Progenitor cell of endocrine pancreas (in vitro differentiated cells): ENCODE measurements at places on chromosomes 12 and 14. TPM values are rescaled to one million over a fixed set of nuclear protein-coding genes. Genes with fewer than 3 reads are reported as not detected.

GRCh38 chr14:76376878-76377734, 1.2 kb downstream of the ESRRB start:
- DNase-seq: no peak

DNA sequence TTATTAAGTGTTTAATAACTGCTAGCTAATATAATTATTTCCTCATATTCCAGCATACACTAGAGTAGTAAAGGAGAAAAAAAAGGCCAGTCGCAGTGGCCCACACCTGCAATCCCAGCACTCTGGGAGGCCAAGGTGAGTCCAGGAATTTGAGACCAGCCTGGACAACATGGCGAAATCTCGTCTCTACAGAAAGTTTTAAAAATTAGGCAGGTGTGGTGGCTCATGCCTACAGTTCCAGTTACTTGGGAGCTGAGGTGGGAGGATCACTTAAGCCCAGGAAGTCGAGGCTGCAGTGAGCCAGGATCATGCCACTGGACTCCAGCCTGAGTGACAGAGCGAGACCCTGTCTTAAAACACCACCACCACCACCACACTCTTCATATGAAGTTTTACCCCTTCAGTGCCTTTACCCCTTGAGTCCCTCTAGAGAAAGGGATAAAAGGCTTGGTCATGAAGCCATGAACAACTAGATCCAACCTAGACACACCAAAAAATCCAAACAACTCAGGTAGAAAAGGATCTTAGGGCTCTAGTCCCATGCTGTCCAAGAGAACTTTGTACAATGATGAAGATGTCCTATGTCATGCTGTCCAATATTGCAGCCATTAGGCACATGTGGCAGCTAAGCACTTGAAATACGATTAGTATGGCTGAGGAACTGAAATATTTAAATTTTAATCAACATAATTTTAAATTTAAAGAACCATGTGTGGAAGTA, 29.6 kb downstream of the ATXN2 start:
- no peak for DNase-seq

DNA sequence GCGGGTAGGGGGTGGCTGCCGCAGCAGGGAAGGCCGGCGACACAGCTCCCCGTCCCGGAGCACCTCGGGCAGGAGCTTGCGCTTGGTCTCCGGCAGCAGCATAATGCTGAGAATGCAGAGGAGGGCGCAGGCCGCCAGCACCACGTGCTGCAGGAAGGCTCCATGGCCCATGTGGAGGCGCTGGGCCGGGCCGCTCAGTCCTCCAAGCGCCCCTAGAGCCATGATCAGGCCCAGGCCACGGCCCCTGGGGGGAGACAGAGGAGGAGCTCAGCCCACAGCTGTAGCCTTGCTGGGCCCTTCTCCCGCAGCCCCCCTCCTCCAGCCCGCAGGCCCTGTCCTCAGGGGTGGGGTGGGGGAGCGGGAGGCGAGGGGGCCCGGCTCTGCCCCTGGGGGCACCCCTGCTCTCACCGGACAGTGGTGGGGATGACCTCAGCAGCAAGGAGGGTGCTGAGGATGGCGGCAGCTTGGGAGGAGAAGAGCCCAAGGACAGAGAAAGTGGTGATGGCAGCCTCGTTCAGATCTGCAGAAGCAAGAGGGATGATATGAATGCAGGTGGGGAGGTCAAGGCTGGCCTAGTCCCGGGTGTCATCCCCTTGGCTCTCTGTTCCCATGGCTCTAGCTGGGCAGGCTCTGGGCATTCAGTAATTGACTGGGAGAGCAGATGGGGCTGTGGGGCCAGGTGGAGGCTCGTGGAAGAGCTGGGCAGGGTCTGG, 5.8 kb downstream of the SLC22A17 start:
- DNase-seq: no peak

The MMP19 gene
- 0.62 and 0.89 TPM in 2 replicates for total RNA-seq

The TAS2R46 gene
- total RNA-seq: 2.6 and 3.3 TPM in 2 replicates

DNA sequence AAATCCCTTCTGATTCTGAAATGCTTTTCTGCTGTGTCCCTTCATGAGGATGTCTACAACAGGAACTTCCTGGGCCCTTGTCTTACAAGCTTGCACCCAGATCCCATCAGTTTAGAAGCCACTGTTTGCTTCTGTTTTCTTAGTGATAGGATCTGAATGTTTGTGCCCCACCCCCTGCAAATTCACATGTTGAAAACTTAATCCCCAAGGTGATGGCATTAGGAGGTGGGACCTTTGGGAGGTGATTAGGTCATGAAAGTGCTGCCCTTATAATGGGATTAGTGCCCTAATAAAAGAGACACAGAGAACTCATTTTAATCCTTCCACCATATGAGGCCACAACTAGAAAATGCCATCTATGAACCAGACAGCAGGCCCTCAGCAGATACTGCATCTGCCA, 36.0 kb upstream of the GNPNAT1 start:
- DNase-seq: no peak

- DNase-seq: no peak
These were observed 83.6 kb downstream of the PPFIBP1 start for GRCh38 chr12:27607591-27607990.

GRCh38 chr12:113467502-113468364, 3.9 kb downstream of the LHX5 start:
- no peak for DNase-seq

The PLD4 gene
- total RNA-seq: 0.05 TPM in 1 of 2 replicates, not detected in the other

The PDE3A gene
- 121 and 134 TPM in 2 replicates for total RNA-seq

DNA sequence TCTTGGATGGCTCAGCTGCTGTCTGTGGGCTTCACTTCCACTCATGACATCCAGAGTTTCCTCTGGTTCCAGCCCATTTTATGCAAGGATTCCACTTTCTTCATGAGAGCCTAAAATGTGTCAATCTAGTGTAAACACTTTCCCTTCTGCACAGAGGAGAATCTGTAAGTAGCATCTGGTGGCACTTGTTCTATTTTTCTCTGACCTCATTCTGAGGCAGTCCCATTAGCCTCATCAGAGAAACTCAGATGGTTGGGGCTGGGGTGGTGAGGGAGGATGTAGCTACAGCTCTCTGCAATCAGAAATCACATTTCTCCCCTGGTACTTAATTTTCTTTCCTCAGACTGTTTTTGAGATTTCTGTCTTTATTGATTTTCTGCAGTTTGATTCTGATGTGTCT, 81.6 kb downstream of the PRMT8 start:
- DNase-seq: no peak

GRCh38 chr14:49553892-49554291, 32.3 kb downstream of the RPS29 start:
- no peak for DNase-seq

The PARPBP gene
- total RNA-seq: 16.9 and 17.0 TPM in 2 replicates

- DNase-seq: no peak
These were observed 430 bp downstream of the SLC41A2 start for GRCh38 chr12:104957719-104958000.

The P3H3 gene
- 30.6 TPM in 2 replicates for total RNA-seq

DNA sequence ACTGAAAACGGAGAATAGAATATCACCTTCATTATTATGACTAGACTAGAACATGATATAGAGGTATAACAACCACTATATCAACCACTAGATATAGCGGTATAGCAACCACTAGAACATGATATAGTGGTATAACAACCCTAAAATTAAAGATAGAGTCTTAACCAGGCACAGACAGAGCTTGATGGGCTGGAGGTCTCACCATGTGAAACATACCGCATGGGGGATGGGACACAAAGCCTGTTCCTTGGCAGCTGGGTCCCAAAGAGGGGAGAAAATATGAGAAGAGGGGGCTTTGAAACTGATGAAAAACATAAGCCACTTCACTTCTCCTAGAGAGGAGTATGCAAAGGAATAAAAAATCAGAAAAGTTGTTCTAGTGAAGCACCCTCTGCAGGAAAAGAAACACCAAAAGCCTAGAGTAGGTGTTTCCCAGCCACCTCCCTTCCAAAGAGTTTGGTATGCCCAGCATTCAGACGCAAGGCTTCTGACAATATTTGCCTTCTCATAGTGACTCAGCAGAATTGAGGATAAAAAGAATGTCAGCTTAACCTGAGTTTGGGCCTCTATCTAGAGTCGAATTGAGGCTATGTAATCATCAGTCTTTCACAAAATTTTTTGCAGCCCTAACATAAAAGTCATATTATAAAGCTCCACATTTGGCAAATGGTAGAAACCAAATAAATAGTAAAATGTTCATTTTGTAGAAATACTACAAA, 316.4 kb downstream of the NOVA1 start:
- DNase-seq: no peak

The PLA2G1B gene
- 0.60 TPM in 1 of 2 replicates, not detected in the other for total RNA-seq

- no peak for DNase-seq
These were observed 690.3 kb downstream of the AACS start for GRCh38 chr12:125755512-125755911.

DNA sequence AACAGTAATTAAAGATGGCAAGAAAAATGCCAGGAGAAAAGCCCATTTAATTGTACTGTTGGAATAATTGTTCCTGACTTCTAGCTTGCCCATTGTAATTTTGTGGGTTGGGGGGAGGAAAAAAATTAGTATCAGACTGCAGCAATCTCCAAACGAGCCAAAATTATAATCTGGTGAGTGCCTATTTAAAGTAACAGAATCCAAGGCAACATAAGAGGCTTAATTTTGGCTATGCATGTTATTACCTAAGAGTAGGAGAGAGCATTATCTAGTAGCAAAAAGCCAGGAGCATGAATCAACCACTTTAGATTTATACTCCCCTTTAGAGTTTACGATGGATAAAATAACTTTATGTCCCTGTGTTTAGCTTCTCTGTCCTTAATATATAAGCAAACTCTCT, 14.6 kb upstream of the DENND5B start:
- no peak for DNase-seq

DNA sequence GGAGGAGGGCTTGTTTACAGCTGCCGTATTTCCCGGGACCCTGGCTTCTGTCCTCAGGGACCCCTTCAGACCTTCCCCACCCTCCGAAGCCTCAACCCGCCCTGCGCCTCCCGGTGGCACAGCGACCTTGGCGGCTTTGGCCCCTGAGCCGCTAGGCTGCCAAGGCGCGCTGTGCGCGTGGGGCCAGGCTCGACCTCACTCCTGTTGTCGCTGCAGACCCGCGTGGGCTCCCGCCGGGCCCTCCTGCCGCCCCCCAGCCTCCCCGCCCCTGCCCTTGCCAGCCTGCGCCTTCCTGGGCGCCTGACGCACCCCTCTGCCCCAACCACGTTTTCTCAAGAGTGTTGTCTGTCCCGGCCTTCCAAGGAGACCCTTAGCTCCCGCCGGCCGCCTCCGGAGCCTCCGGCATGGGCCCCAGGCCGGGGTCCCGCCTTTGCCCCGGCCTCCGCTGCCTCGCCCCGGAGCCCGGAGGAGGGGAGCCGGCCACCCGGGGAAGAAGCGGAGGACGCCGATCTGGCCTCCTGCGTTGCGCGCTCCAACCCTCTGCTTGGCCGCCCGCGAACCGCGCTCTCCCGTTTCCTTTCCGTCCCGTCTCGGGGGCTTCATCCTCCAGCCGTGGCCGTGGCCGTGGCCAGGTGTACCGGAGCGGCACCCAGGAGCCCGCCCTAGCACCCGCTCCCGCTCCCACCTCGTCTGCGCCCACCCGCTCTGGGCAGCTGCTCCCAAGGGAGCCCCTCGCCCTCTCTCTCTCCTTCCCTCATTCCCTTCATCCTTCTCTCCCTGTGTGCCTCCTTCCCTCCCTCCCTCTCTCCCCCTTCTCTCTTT, 19.9 kb downstream of the PPP2R5C start:
- no peak for DNase-seq

GRCh38 chr14:54675236-54676128, 108.6 kb downstream of the SAMD4A start:
- DNase-seq: no peak

DNA sequence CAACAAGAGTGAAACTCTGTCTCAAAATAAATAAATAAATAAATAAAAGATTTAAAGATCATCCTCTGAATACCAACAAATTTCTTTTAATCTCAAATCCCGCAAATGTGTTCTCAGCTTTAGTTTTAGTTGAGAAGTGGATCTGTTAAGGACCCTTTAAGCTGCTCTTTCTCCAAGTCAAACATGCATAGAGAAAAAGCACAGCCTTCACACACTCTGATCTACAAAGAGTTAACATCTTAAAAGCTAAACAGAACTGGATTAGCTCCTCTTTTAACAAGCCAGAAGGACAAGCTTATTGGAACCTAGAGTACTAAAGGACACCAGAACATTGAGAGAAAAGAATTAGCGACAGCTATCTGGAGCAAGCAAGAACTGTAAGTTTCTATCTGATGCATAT, at the start of gene RPGRIP1:
Gene RPGRIP1 (plus strand): TSS at position 301 of the 400 bp plus-strand sequence. CDS start 7,894 bp downstream, outside the sequence.
- DNase-seq: no peak

DNA sequence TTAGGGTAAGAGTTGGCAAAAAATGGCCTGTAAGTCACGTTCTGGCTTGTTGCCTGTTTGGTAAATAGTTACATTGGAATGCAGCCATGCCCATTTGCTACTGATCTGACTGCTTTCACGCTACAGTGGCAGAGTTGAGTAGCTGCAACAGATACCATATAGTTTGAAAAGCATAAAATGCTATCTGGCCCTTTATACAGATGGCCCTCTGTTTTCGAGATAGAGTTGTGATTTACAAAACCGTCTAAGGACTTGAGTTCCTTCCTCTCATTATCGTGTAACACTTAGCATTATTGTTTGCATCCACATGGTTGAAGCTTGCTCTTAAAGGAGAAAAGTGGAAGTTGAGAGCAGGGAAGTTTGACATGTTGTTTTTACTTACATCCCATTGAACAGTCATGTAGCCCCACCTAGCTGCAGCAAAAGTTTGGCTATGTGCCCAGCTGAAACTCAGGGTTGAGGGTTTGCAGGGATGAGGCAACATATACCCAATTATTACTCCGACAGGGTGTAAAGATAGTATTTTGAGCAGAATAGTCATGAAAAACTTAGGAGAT, 11.3 kb upstream of the SCFD1 start:
- no peak for DNase-seq

The NCKAP5L gene
- 33.4 and 34.5 TPM in 2 replicates for total RNA-seq

GRCh38 chr12:101759396-101760047, 20.3 kb upstream of the SYCP3 start:
- no peak for DNase-seq

The FAM177A1 gene
- total RNA-seq: 43.7 and 46.2 TPM in 2 replicates

DNA sequence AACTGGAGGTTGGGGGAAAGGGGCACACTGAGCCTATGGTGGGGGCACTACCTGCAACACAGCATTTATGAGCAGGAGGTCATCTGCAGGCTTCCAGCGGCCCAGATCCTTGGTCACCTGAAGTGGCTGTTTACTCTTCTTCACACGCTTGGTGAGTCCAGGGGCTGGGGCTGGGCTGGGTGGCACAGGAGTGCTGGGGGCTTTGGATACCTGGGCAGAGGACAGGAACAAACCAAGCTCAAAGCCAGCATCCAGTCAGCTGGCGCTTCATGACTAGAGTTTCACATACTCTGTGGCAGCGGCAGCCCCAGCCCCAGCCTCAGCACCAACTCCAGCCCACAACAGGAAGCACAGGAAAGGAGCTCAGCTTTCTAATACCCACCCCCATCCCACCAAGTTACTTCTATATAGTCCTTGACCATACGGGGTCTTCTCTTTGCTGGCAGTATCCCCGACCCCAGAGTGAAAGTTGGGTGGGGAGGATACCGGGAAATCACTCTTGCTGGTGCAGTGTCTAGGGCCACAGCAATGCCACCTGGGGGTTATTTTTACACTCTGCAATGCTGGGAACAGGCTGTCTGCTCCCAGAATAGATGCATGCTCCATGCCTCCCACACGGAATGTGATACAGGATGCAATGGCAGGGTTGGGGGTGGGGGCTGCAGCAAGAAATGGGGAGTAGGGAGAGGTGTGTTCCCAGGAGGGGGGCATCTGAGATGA, 3.1 kb downstream of the MCRS1 start:
- no peak for DNase-seq

The AVPR1A gene
- 0.16 TPM in 1 of 2 replicates, not detected in the other for total RNA-seq
